ENCODE measurements at places on chromosomes 1 and 21.
A peak's percentile ranks its signal among the peaks of the same experiment; 100 is the strongest.

GRCh38 chr21:17793246-17794123, 25.7 kb downstream of the C21orf91 start:
- no peak for DNase-seq

DNA sequence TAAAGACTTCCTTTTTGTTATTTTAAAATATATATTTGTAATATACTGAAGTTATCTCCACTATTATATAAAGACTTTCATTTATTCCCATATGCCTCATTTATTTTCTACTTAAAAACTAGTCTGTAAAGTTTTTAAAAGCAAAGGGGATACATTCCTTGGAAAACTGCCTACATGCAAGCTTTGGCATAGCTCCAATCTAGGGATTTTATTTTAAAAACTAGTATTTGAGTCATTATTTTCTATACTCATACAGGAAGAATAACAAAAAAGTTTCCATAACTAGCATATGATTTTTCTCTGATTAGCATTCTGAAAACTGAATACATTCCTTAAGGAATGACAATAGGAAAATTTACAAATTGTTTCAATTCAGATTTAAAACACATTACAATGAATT, 88.9 kb downstream of the COL24A1 start:
- DNase-seq, result no peak

GRCh38 chr1:11138952-11139351, 39.3 kb upstream of the EXOSC10 start:
- no peak for DNase-seq

GRCh38 chr1:233879841-233880240, 24.6 kb upstream of the SLC35F3 start:
- DNase-seq, result no peak

DNA sequence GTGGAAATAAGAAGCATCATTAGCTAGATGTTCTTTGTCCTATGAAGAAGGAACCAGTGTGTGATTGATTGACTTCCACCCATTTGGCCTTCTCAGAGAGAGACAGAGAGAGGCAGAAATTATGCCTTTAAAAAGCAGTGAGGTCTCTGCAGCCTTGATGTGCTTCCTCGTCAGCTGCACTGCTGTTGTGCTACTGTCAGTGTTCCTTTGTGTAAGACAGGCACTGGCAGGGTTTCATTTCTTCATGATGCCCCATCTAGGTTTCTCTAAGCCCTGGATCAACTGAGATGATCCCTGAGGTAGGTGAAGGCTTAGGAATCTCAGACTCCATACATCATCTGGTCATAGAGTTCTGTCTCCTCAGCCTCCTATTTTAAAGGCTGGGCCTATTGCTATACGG, 34.9 kb downstream of the GPR3 start:
- no peak for DNase-seq

GRCh38 chr1:40757084-40757483, 26.5 kb upstream of the KCNQ4 start:
- no peak for DNase-seq

- no peak for DNase-seq
Observed at GRCh38 chr1:215044151-215044550, 38.4 kb upstream of the KCNK2 start.

DNA sequence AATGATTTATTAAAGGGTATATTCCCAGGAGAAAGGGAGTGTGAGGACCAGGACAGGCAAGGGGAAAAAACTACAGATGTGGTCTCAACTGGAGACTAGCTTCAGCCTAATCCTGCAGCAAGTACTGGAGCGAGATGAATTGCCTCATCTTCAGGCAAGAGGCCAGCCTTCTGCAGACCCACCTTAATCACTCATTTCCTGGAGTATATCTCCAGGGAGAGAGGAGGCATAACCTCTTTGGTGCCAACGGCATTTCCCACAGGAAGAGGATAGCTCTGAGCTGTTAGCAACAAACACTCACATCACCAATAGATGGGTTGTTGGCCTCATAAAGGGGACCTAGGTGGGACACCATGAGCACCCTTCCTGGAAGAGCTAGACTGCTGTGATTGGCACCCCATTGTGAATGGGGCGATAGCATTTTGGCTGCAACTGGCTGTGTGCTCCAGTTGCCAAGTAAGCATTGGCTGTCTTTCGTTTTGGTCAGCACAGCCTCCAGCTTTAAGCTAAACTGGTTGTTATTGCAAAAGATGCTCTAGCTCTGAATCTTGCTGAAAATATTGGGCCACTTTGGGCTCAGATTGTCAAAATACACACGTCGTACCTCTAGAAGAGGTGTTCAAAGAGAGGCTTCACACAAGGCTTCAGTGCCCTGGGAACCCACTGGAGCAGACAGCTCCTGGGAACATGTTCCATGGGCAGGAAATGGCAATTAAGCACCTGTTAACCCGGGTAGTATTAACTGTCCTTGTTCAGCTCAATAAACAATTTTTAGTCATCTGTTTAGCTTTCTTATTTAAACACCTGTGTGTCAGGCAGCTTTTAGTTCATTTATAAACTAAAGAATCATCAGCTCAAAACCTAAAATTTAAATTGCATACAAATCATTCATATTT, 314.8 kb upstream of the C1orf87 start:
- no peak for DNase-seq

DNA sequence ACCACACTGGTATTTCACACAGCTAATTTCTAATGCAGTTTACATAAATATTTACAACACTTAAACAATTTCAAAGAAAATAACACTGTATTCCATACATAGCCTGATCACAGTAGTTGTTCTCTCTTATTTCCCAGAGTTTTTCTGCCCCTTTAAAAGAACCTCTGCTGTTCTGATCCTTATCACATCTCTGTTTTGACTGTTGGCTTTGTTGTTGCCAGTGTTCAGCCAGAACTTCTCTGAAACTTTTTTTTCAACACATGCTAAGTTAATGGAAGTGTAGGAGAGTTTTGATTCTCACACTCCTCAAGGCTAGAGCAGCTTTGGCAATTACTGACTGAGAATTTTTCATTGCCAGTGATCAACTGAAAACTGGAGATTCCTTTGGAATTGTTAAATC, 11.1 kb downstream of the SELE start:
- no peak for DNase-seq

DNA sequence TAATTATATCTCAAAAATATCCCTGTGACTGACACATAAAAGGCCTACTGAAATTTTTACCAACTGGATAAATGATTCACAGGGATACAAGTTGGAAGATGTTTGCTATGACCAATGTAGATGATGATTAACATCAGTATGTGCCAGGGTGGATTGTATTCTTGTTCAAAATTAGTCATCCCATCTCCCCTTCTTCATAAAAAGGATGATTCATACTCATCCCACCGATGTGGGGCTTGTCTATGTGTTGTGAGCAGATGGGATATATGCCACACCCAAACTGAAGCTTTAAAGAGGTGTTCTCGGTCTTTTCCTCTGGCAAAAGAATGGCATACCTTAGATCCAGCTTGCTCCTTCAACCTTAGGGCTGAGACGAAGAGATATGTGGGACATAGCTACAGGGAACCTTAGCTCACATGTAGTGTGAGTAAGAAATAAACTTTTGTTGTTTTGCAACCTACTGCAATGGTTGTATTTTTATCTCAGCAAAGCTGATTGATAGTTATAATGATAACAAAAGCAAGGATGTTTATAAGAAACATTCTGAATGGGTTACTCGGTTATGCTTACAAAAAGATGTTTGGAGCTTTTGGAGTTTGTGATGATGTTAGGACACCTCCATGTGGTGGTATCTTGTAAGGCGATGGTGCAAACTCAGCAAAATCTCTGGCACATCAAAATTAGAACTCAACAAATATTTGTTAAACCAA, 29.4 kb downstream of the SPATA17 start:
- DNase-seq, result no peak

- DNase-seq, result no peak
Observed at GRCh38 chr1:17797478-17797877, 42.3 kb downstream of the ACTL8 start.

DNA sequence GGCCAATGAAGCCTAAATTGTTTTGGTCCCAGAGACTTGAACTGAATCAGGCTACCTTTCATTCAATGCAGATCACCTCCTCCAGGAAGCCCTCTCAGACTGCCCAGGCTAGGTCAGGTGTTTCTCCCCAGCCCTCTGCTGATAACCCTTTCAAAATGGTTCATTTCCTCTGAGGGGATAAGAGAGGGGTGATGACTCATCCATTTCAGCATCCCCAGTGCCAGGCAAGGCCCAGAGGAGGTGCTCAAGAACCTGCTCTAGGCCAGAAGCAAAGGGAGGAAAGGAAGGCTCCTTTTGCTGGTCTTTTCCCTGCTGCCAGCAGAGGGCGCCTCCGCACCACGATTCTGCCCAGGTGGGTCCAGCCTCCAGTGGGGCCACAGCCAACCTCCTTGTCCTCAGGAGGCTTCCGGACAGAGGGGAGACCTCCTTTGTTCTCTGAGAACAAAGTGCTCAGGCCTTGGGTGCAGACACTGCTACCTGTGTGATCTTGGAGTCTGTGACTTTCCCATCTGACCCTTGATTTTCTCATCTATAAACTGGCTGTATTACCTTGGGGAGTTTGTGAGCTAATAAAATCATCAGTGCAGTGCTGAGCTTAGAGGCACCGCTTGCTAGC, 45.3 kb upstream of the ARHGEF10L start:
- peak; percentile 12 for DNase-seq

- no peak for DNase-seq
Observed at GRCh38 chr1:57112148-57112547, 146.3 kb upstream of the C8B start.

DNA sequence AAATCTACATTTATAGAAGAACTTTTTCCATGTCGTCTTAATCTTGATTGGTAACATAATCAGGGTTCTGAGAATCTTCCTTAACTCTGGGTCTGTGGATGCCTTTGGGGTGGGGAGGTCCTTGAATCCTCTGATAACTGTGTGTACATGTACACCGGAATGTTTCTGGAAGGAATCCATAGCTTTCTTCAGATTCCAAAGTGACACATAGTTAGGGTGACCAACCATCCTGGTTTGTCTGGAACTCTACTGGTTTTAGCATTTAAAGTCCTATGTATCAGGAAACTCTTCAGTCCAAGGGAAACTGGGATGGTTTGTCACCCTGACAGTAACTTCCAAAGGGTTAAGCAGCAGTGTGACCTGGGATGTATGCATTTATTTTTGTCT, 16.8 kb downstream of the STRIP1 start:
- no peak for DNase-seq

DNA sequence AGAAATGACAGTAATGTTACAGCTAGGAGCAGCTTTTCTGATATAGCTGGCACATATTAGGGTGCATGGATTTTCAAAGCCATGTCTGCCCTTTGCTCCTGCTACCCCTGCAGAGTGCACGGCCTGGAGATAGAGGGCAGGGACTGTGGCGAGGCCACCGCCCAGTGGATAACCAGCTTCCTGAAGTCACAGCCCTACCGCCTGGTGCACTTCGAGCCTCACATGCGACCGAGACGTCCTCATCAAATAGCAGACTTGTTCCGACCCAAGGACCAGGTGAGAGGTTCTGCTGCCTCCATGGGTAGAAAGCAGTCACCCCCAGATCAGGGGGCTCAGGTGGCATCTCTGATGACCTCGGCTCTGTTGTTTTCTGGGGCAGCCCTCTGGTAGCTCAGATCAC, 9.8 kb downstream of the MTARC1 start:
- no peak for DNase-seq

- no peak for DNase-seq
Observed at GRCh38 chr1:113905435-113905861, 322 bp downstream of the DCLRE1B start.

DNA sequence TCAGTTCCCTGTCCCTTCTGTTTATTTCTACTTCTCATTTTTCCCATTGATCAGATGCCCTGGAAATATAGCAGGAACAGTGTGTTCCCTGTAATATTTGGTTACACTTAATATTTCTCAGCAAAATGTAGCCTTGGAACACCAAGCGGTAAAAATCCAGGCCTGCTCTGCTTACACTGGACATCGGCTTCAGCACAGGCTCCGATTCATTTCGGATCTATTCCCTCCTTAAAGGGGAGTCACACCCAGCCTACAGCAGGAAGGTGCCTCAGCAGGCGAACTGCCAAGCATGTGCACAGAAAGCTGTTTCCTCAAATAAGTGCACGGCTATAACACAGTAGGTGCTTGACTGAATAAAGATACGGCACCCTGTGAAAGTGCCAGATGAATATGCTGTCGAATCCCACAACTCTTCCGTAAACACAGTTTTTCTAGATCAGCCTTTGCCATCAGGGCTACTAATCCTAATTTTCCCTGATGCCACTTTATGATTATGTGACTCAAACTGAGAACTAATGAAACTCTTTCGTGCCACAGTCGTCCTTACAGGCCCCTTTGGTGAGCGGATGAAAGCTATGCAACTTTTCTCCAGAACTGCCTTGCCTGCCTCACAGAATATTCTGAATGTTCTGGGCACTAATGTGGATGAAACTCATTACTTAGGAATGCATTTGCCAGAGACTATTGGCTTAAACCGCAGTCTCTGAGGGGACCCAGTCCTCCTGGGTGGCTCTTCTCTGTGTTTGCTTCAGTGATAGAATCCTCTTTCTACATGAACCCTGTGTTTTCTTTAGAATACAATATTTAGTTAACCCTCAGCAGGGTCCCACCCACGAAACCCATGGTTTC, 275.5 kb upstream of the RUNX1 start:
- DNase-seq, result no peak

DNA sequence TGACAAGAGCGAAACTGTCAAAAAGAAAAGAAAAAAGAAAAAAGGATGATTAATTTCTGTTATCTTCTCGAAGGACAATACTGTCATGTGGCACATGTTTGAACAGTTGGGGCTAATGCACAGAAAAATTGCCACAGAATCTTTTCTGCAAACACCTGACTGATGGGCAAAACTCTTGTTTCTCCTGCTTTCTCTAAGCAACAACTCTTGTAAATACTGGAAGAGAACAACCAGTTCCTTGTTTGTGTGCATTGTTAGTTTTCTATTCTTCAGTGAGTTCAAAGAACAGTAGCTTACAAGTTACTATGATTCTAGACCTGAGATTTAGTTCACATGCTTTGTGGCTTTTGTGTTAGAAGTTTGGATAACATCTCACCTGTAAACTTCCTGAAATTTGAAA, 60.7 kb downstream of the CDC14A start:
- DNase-seq, result no peak

GRCh38 chr1:207670997-207671396, 26.1 kb downstream of the CR1L start:
- DNase-seq, result no peak

GRCh38 chr1:28110555-28110954, 22.1 kb upstream of the EYA3 start:
- no peak for DNase-seq

- no peak for DNase-seq
Observed at GRCh38 chr21:37478794-37479193, 112.2 kb downstream of the DYRK1A start.

DNA sequence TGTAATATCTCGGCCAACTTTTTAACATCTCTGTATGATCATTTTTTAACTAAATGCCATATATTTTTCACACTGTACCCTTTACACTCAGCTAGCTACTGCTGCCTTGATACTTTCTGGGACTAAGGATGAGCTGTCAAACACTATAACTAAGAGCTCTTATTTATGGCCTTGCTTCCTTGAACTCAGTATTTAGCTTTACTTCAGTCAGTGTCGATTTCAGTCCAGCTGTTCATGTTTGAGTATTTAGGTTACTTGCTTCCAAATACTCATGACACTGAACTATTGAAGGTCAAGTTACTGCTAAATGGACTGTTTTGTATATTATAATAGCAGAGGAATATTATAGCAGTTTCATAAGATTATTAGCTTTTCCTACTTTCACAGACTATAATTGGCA, 25.9 kb upstream of the USP25 start:
- no peak for DNase-seq
